Stimulated activated CD4-positive, alpha-beta T cell treated with anti-CD3 and anti-CD28 coated beads, TNF-alpha, amount 100 ng/mL, for 4 hours (primary cell): ENCODE measurements at places on chromosomes 16 and 17.

DNA sequence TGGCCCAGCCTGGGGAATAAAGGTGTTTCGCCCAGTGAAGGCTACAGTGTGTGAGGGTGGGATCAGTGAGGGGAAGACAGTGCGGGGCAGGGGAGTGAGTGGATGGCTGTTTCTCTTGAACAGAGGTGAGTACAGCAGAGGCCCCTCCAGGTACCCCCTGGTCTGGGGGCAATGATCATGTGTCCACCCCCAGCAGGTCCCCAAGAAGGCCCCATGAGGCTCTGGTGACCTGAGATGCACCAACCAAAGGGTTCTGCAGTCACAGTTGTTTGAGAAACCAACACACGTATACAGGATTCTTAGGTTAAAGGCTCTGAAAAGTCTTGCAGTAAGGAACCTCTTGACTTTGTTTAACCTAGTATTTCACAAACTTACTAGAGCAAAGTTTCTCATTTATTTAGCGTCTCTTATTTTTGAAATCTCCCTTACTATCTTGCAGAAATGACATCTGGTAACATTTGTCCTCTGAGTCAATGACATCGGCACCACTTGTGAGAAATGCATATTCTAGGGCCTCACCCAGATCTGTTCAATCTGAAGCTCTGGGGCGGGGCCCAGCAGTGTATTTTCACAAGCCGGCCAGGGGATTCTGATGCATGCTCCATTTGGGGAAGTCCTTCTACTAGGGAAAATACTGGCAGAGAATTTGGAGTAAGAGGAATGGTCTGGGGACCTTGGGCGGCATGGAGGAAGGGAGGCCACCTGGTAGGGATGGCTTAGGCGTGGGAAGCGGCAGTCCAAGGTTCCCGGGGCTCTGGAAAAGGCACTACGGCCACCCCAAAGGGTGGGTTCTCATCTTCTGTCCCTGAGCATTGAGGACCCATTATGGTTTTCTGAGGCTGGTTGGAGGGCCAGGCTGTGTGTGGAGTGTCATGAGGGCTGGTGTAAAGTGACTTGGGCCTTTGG, 217.3 kb downstream of the NTN1 start:
- no peak for DNase-seq

- no peak for DNase-seq
These were observed 17.0 kb upstream of the NOL11 start for GRCh38 chr17:67700725-67701119.

- DNase-seq, result no peak
These were observed 695.9 kb upstream of the CDH8 start for GRCh38 chr16:62732092-62732491.

- DNase-seq, result no peak
These were observed 34.3 kb downstream of the ABR start for GRCh38 chr17:1145311-1145986.

DNA sequence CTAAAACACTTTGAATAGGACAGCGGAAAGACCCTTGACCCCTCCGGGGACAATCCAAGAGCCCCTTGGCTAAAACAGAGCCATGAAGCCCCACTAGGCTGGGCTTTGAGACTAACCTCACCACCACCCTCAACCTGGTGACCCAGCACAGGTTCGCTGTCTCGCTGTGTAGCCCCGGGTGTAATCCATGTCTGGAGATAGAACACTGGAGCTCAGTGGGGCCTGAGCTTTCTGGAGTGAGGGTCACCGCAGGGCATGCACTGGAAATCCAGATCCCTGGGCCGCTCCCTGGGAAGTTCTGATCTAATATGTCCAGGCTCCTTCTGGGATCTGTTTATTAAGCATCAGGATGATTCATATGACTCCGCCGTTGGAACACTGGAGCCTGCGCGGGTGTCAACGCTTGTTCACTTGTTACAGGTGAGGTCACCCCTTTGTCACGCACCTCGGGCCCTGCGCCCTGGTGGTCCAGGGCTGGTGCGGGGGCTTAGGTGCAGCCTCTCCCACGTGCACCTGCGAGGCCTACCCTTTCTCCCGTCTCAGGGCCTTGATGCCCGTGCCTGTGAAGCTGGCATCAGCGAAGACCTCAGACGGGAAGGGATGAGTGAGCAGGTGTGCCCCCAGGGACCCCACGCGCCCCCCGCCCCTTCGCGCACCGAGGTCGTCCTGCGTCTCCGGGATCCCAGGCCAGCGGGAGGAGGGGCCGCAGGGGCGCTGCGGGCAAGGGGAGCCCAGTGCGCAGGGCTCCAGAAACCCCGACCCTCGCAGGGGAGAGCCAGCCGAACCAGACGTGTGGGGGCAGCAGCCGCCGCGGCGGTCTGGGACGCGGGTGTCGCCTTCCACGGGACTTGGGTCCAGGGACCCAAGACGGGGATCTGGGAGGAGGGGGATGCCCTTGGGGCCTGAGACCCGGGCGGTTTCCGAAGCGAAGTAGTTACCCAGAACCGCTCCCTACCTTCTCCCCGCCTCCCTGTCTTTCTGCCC, 224.1 kb upstream of the FOXF1 start:
- DNase-seq, result no peak

GRCh38 chr16:2701713-2702437, 18.1 kb downstream of the PRSS27 start:
- DNase-seq, result no peak

GRCh38 chr17:46820592-46821450, 2.3 kb upstream of the WNT3 start:
- no peak for DNase-seq

GRCh38 chr17:51275381-51275780, 15.0 kb downstream of the UTP18 start:
- DNase-seq, result no peak

DNA sequence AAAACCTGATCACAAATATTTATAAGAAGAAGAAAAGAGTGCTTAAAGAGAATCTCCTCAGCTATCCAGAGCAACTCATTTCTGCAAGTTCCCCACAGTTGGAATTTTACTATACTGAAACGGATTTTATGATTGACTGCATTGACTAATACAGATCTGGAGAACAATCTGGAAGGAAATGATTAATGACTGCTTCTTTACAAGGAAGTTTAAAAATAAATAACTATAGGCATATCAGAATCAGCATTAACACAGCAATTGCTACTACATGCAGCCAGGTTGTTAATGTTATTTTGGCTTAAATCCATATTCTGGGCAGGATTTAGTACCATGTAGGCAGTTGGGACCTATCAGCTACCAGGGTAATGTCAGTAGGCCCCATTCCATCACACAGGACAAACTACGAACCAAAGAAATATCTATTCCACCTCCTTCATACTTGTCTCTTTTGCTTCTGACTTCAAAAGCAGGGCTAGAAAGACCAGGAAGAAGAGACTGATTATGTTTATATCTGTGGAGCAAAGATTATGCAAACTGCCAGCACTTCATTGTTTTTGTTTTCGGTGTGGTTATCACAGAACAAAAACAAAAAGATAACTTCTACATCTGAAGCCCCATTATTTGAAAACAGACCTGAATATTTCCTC, 3.9 kb downstream of the SKAP1 start:
- no peak for DNase-seq

GRCh38 chr16:89410322-89410721, 80.0 kb downstream of the ANKRD11 start:
- DNase-seq, result no peak

GRCh38 chr17:39173526-39174274, 7.7 kb upstream of the ARL5C start:
- no peak for DNase-seq

DNA sequence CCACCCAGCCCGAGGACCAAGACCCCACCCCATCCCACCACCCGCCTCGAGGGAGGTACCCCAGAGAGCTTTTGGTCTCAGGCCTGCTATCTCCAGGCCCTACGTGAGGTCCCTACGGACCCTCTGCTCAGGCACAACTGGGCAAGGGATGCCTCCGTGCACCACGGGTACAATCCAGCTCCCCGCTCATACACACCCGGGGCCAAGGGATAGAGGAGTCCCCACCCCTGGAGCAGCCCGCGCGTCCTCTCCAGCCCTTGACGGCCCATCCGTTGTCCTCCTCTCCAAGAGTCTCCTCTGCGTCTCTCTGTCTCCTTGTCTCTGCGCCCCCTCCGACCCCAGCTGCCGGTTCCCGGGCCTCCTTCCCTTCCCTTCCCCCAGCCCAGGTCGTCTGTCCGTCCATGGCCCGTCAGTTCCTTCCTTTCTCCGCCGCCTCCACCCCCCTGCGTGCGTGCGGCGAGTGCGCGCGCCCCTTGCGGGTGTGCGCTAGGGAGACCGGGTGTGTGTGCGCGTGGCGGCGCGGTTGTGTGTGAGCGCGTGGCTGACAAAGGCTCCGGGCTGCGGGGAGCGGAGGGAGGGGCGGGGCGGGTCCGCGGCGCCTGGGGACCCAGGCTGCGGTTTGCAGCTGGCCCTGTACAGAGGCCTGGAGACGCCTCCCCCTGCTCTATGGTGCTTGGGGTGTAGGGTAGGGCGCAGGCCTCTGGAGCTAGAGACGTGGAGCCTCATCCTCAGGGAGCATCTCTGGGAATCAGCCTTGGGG, 930 bp downstream of the SPNS2 start:
- no peak for DNase-seq

DNA sequence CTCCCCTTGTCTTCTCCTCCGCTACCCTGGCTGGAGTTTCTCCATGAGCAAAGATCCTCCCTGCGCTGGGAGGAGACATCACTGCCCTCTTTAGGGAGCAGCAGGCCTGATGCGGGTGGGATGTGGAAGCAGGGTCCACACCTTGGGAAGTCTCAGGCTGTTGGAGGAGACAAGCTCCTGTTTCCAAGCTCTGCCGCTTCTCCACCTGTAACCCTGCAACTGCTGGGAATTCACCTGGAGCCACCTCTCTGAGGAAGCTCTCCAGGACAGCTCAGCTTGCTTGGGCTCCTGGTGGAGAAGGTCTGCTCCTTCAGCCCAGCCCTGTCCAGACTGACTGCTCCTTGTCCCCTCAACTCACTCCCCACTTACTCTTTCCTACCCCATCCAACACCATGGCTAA, 14.8 kb upstream of the C17orf107 start:
- DNase-seq, result no peak

- DNase-seq, result no peak
These were observed 102.8 kb downstream of the SSH2 start for GRCh38 chr17:29827179-29827578.

DNA sequence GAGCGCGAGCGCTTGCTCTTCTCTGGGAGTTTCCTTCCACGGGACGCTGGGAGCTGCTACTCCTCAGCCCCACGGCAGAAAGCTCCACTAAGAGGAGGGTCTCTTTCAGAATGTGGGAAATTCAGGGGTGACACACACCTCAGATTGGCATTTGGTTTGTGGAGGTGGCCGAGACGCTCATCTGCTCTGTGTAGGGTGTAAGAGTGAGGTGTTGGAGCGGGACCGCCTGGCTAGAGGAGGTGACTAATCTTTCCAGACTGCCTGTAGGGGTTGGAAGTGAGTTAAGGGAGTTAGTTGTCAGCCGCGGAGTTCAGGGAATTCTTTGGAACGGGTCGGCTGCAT, 735 bp downstream of the PSMD11 start:
- DNase-seq, result peak; percentile 20

GRCh38 chr16:86462334-86463084, 47.8 kb upstream of the FOXF1 start:
- no peak for DNase-seq

DNA sequence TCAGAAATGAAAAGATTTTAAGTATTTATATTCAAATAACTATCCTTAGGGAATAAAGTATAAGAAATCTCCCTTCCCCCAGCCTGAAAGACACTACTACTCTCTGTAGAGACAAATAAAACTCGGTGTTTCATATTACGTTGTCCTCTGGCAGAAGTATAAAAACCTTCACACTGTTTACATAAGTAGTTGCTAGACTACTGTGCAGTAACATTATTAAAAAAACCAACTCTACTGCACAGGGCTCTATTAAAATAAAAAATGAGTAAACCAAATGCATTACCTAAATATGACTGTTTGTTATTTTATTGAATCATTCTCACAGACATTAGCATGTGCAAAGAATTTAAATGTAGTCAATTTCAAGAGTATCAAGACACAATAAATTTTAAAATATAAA, 67.4 kb downstream of the MED13 start:
- DNase-seq, result no peak

DNA sequence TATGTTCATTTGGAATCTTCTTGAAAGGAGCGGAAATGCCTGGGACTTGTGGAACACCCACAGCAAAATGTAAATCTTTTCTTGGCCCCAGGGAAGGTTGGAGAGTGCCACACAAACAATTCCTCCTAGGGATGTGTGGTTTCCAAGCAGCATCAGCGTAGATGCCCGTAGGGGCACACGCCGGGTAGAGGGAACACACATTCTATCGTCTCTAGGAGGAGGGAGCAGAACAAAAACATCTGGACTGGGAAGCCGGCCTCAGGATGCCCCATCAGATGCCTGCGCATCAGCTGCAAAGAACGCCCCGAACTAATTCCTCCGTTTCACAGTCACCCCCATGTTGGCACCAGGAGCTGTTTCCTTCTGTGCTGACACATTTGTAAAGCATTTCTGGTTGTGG, 357.9 kb upstream of the ZFHX3 start:
- DNase-seq, result no peak

DNA sequence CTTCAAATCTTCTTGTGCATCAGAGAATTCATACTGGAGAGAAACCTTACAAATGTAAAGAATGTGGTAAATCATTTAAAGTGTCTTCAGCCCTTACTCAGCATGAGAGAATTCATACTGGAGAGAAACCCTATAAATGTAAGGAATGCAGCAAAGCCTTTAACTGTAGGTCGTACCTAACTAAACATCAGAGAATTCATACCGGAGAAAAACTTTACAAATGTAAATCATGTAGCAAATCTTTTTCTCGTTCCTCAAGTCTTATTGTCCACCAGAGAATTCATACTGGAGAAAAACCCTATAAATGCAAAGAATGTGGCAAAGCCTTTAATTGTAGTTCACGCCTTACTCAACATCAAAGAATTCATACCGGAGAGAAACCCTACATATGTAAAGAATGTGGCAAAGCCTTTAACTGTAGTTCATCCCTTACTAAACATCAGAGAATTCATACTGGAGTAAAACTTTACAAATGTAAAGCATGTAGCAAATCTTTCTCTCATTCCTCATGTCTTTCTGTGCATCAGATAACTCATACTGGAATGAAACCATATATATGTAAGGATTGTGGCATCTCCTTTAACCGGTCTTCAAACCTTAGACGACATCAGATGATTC, 118.5 kb upstream of the ZNF267 start:
- DNase-seq, result no peak
